Inflammatory macrophage (primary cell): ENCODE measurements at places on chromosomes 1 and 21.

DNA sequence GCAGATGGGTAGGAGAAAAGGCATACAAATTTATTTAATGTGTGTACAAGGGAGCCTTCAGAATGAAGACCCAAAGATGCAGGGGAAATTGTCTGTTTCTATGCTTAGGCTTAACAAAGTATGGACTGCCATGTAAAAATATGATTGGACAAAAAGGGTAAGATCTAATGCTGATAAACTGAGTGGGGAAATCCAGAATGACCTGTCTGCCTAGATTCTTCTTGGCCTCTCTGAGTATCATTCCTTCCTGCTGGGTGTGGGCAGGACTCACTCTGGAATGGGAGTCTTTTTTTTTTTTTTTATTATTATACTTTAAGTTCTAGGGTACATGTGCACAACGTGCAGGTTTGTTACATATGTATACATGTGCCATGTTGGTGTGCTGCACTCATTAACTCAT, 61.0 kb downstream of the IGSF5 start:
- no peak for DNase-seq

- no peak for DNase-seq
Measured at GRCh38 chr1:184223216-184223615, 163.6 kb upstream of the C1orf21 start.

DNA sequence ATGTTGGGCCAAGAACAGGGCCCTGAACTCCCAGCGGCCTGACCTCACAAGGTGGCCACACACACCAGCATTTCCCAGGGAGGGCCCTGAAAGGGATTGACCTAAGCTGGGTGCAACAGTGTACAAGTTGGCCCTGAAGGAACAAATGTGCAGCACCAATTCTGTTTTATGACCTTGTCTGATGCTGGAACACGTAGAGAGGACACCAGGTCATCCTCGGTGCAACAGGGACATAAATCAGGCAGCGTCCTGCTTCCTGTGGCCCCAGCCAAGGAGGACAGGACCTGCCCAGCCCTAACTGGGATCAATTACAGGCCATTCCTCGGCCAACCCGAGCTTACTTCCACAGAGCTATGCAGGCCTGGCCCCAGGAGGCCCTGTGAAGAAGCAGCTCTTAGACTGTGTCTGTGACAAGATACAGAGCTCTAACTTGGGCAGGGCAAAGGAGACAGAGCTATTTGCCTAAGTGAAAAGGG, 12.8 kb upstream of the PHC2 start:
- DNase-seq = no peak

GRCh38 chr1:237851210-237851845, 39.4 kb downstream of the ZP4 start:
- peak; percentile 73 for DNase-seq

DNA sequence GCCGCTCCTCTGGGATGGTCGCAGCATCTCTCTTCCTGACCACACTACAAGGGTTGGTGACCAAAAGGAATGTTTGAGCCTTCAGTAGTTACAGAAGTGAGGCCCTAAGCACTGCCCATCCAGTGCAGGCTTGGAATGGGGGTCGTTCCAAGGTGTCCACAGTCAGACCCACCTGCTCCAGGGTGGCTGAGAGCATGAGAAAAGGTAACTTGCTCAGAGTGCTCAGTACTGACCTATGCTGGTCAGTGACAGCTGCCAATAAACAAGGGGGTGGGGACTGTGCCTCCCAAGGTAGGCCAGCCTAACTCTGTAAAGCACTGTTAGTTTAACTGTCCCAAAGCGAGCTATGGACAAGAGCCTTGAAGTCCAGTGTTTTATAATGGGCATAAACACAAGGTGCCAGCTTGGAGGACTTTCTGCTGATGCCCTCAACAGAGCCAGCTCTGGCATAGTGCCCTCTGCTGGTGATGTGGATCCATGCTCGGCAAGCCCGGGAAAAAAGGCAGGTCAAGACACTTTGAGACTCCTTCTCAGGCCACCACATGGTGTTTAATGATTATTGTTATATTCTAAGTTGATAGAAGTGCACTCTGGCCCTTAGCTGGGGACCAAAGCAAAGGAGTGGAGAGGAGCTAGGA, 78.1 kb upstream of the DNAH14 start:
- DNase-seq = peak; percentile 69

DNA sequence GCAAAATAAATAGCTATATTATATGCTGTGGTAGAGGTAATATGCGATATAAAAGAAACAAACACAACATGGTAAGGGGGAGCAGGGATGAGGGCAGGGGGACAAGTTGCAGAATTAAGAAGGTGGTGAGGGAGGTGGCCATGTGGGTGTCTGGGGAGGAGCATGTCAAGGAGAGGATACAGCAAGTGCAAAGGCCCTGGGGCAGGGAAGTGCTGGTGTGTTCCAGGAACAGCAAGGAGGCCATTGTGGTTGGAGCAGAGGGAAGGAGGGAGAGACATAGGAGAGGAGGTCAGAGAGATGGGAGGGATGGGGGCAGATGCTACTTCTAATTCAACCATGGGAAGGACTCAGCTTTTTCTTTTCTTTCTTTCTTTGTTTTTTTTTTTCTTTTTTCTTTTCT, 161.2 kb upstream of the IGSF21 start:
- no peak for DNase-seq

DNA sequence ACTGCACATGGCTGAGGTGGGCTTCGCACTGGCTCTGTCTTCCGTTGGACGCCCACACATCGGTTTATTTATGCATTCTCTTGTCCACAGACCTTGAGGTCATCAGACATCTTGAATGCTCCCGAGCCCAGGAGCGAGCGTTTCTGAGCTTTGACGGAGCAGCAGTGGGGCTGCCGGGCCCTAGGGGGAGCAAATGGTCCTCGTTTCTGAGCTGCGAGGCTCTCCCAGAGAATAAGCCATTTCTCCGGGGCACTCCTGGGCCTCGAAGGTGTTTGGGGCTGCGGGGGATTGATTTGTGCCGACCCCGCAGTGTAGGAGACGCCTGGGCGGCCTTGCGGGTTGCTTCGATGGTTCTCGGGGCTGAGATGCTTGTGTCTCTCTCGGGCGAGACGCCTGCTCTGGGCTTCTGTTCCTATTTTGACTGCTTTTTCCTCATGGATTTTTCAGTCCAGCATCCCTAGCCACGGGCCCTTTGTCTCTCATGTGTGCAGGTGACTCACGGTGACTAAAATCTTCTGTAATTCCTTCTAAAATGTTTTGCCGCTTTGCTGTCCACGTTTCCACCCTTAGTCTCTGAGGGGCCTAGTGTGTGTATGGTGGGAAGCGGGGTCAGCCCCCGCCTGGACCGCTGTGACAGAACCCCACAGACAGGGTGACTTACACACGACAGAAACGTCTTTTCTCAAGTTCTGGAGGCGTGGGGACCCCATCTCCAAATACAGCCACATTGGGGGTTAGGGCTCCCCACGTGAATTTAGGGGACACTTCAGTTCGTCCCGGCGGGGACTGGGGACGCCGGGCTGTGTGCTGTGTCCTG, 62.1 kb downstream of the FAAP20 start:
- DNase-seq = peak; percentile 42

- peak; percentile 93 for DNase-seq
Measured at GRCh38 chr1:183279835-183280234, 93.8 kb downstream of the LAMC2 start.

- peak; percentile 51 for DNase-seq
Measured at GRCh38 chr1:95067568-95067967, 5.2 kb downstream of the ALG14 start.

DNA sequence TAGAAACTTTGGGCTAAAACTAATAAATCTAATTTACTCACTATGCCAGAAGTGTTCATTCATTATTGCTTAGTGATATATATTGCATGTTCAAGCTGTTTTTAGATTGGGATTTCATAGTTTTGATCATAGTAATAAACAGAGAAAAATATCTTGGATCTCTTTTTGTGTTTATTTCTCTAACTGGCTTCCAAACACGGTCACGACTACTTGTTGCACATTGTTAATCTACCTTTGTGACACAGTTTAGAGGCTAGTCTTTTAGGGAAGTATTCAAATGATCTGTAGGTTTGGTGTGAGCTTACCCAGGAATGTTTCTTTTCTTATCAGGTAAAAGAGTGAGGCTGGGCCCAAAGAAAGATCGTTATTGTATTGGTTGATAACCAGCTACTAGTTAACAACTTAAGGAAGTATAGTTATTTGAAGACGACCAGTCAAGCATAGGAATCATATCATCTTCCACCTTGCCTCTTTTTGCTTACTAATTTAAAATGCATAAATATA, 50.8 kb upstream of the FASLG start:
- no peak for DNase-seq

GRCh38 chr1:15417059-15417934, 7.6 kb downstream of the EFHD2 start:
- DNase-seq = peak; percentile 89

GRCh38 chr1:182829285-182829932, 9.7 kb upstream of the DHX9 start:
- DNase-seq = no peak

DNA sequence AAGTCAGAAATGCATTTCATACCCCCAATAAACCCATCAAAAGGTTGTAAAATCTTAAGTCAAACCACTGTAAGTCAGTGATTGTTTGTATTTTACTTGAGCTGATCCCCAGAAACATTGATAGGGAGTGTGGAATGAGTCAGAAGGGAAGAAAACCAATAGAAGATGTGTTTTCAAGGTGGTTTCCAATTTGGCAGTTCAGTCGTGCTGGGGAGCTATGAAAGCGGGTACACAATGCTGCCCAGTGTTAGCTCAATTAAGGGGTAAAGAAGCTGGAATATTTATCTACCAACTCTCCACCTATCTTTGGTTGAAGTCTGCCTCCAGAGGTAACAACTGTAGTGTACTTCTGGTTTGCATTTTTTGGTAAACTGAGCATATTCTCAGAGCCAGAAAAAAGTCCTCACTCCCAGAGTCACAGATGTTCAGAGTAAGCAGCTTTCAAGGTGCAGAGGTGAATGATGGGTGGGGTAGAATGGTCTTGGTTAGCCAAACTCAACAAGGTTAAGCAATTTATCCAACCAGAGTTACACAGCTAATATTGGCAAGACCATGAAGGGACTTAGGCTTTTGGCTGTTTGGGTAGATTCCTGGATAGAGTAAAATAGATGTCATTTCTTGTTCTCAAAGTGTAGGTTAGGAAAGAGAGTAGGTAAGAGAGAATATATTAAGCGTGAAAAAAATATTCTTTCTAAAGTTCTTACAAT, 202.9 kb upstream of the ADGRL2 start:
- no peak for DNase-seq

- DNase-seq = no peak
Measured at GRCh38 chr1:10612436-10613160, 137.8 kb downstream of the PEX14 start.

- peak; percentile 40 for DNase-seq
Measured at GRCh38 chr1:24173638-24174575, 13.2 kb downstream of the IFNLR1 start.

GRCh38 chr1:47678464-47678980, 240.7 kb downstream of the FOXD2 start:
- no peak for DNase-seq

GRCh38 chr1:219174460-219175211, 958 bp downstream of the LYPLAL1 start:
- peak; percentile 36 for DNase-seq

GRCh38 chr1:234961456-234962339, 166.9 kb downstream of the TOMM20 start:
- DNase-seq = peak; percentile 86

GRCh38 chr1:243959998-243960397, 91.1 kb upstream of the ZBTB18 start:
- DNase-seq = no peak

GRCh38 chr1:85202092-85202863, 1.5 kb upstream of the SYDE2 start:
- DNase-seq = no peak

DNA sequence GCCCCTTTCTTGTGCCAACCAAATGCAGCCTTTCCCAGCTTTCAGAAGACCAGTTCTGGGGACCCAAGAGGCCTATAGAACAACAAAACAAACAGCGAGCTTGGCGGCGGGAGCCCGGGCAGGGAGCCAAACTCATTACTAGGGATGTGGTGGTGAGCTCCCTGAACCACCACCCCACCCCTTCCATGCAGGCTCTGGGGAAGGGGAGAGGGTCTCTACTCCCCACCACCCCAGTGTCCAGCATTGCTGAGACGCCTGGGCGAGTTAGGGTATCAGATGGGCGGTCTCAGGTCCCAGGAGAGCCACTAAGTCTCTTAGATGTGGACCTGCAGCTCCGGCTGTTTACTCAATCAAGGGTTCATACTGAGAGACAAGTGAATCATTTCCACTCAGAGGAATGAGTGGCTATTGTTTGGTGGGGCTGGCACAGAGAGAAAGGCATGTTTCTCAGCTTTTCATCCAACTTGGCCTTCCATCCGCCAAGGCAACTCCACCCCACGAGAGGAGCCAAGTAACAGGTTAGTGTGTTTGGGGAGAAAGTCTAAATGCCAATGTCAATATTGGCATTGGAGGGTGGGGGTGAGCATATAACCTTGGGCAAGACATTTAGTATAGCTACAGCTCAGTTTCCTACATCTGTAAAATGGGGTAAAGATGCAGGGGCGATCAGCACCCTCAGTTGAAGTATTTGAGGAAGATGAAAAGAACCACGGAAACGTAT, 40.9 kb downstream of the PLXNA2 start:
- DNase-seq = no peak

DNA sequence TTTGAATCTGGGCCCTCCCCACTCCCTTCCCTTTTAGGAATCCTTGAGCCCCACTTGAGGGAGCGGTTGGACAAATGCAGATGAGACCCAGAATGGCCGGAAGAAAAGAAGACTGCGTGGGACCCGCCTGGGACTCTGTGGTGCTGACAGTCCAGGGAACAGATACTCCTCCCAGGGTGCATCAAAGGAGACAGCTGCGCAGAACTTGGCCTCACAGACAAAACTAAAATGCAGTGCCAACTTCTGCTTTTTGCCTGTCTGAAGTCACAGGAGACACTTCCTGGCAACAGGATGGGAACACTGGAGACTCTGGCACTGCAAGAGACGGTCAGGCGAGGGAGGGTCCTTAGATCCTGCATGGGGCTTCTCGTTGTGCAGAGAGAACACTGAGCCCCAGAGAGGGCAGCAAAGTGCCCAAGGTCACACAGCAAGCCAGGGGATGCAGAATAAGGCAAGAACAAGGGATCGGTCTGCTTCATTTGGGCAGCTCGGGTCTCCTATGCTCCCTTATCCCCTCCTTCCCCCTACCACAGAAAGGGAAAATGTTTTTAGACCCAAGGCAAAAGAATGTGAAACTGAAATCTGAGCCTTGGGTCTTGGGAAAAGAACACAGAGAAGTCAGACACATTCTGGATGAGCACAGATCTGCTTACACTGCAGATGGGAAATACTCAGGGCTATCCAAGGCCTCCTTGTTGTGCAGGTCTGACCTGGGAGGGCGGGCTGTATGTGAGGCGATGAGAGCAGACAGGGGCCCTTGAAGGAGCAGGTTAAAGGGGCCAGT, 182.4 kb downstream of the TRABD2B start:
- no peak for DNase-seq

GRCh38 chr21:31351438-31351837, 7.4 kb upstream of the TIAM1 start:
- no peak for DNase-seq
